ENCODE measurements at places on chromosomes 2 and 18.

DNA sequence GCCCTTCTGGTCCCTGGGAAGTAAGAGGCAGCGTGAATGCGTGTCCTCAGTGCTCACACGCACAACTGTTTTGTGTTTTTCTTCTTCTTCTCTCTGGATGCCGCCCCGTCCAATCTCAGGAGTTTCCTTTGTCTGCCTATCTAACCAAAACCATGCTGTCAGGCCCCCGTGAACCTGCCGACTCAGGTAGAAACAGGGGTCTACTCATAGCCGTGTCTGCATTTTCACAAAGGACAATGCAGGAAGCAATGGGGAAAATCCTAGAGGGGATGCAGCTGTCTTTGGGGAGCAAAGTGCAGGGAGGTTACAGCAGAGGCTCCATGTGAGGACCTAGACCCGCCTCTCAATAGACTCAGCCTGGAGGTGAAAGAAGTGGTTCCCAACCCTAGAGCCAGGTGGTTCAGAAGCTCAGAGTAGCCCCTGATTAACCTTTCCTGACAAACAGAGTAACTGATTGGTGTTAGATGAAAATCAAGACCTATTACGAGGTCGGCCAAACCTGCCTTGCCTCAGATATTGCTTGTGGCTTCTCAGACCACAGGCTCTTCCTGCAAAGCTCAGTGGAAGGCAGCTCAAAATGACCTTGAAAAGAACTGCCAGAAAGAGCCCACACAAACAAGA lies 49.3 kb downstream of the CD226 start:
- no peak for DNase-seq

GRCh38 chr2:209368914-209369313 lies 54.9 kb upstream of the MAP2 start:
- DNase-seq: peak; percentile 96

DNA sequence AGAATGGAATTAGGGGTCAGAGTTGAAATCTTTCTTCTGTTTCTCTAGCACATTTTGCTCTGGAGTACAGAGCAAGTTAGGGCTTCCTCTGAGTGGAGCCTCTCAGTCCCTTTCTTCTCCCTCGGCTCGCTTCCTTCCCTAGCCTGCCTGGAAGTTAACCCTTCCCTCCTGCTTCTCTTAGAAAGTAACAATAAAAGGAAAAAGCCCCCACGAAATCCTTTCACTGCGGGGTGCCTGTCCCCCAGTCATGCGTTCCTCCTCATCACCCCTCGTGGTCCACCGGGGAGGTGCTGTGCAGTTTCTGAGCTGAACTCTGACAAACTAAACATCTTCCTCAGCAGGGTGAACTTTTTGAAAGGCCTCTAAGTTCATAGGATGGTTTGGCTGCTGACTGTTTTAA lies 2.0 kb downstream of the IGFBP2 start:
- no peak for DNase-seq

GRCh38 chr2:23420091-23420839 lies 35.3 kb downstream of the KLHL29 start:
- no peak for DNase-seq

DNA sequence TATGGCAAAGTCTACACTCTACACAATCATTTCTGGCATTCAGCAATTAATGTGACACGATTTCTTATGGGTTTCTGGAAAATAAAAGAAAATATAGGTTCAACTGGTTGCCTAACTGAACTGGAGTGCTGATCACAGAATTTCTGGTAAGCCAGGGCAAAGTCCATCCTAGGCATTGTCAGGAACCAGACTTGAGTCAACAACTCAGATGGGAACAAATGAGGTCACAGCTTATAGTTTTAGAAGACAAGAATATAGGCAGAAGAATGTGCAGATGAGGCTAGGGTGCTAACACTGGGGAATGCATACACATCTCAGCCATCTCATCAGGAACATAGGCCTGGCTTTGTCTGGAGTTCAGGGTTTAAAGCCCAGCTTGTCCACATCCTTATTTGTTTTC lies 317.2 kb upstream of the ID2 start:
- DNase-seq: no peak

Data from fibroblast of the aortic adventitia (primary cell).